ENCODE measurements at places on chromosomes 5 and 9.

GRCh38 chr9:75909776-75910175, 19.3 kb downstream of the PCSK5 start:
- no peak for DNase-seq

- DNase-seq = no peak
These were observed 147.6 kb downstream of the GAPVD1 start for GRCh38 chr9:125409217-125409636.

GRCh38 chr5:21806943-21807342, 1046.2 kb downstream of the CDH12 start:
- DNase-seq = peak; percentile 74

GRCh38 chr9:21443849-21444625, 3.8 kb downstream of the IFNA1 start:
- DNase-seq = no peak

GRCh38 chr5:148209151-148209770, 6.4 kb downstream of the SPINK6 start:
- no peak for DNase-seq

- DNase-seq = no peak
These were observed 127.2 kb downstream of the DOCK8 start for GRCh38 chr9:341634-342421.

- DNase-seq = no peak
These were observed 179.3 kb upstream of the MVB12B start for GRCh38 chr9:126147186-126147935.

DNA sequence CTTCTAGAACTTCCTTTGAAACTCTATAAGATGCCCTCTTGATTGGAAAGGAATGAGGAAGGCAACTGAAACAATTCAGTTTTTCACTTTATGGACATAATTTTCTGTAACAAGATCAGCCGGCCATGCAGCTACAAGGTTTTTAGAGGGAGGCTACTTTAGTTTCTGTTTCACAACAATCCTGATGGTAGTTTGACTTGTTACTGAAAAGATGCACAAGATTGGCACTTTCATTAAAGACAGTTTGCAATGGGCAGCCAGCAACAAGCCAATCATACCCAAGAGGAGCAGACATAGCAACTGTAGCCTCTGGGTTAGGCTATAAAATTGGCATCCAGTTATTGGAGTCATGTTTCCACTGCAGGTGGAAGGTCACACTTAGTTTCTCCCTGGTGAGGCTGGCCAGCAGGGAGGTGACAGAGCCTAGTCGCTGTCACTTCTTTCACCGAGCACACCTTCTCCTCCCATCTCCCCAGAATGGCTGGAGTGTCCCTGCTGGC, 74.3 kb upstream of the TGFBR1 start:
- no peak for DNase-seq

GRCh38 chr5:138872841-138873465, 2.2 kb downstream of the LRRTM2 start:
- no peak for DNase-seq

DNA sequence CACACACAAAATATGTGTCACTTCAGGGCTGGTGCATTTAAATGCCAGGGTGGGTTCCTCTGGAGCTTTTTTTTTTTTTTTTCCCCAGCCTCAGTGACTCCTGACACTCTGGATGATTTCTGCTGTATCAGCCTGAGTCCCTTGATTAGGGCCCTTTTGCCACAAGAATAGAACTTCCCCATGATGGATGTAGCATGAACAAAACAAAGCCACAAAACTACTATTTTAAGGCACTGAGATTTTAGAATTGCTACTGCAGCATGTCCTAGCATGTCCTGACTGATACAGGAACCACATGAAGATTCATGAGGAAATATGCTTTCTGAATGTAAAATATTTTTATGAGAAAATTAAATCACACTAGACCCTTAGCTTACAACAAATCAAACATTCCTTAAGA, 13.9 kb upstream of the ADGRD2 start:
- no peak for DNase-seq

DNA sequence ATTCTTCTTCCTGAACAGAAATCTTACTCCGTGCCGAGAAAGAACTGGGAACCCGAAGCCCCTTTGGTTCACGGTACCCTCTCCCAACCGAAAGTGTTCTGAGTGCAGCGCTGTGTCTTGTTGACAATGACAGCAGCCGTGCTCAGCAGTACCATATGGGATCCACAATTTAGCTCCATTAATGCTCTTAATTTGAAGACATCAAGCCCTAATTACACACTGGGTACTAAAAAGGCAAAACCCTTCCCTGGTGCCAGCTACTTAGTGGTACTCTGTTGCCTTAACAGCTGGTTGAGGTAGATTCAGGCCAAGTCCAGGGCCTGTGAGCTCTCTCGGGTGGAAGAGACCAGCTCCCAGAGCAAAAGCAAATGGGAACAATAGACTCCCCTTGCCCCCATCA, 24.5 kb downstream of the DDX31 start:
- DNase-seq = no peak

DNA sequence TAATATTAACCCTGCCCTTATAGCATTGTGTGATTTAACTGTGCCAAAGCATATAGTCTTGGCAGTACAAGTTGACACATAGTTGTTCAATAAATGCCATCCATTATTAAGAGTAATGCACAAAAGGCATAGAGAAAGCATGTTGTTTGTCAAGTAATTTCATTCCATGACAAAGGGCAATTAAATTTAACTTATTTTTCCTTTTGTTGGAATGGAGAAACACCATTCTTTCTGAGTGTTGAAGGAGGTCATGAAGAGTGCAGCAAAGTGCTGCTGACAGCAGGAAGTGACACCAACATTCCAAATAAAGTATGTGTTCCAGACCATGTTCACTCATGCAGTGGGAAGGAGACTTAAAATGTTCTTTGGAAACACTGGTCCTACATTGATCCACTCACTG, 29.1 kb downstream of the ANKDD1B start:
- no peak for DNase-seq
